ENCODE measurements at places on chromosomes 2 and 18.

DNA sequence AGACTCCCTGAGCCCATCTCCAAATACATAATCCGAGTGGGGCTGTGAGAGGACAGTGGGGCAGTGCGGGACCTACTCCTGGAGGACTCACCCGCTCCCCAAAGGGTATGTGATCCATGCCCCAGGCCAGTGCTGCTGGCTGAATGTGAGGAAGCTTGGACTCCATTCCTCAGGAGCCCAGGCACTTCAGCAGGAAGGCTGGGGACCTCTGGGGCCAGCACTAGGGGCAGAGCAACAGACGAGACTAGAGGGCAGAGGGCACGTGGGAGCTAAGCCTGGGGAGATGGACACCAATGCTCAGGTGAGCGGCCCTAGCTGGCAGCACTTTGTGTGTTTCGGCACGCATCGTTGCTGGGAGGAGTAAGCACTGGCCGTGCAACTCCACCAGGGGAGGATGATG lies 84.9 kb downstream of the MALT1 start:
- peak; percentile 50 for DNase-seq

DNA sequence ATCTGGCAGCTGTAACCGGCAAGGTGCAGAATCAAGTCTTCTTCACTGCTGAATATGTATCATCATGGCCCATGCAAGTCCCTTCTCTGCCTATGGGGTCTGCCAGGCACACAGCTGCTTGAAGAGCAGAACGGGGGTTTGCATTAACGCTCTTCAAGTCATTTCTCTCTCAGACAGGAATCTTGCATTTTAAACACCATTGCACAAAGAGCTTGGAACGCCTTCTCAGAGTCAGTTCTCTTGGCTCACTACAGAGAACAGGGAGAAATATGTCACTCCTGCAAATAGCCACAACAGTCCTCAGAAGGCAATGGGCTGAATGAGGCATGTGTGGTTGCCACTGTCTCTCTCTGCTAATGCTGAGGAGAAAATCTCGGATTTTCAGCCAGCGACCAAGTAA lies 2173.5 kb upstream of the PIK3C3 start:
- no peak for DNase-seq

DNA sequence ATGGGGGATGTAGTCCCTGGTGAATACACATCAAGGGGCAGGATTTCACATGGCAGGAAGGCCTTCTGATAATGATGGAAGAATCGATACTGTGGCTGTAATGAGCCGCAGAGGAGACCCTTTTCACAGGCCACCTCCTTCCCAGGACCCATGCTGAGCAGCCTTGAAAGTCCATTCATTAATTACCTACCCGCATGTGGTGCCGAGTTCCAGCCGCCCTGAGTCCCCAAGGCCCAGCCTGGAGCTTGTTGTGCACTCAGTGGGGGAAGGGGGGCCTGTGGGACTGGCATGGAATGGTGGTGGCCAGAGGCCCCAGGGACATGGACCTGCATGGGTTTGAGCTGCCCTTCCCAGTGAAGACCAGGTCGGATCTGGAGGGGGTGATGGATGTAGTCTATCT lies 25.5 kb downstream of the ASB18 start:
- no peak for DNase-seq

GRCh38 chr2:105248316-105249070 lies 7.0 kb downstream of the GPR45 start:
- DNase-seq, result no peak

- no peak for DNase-seq
These were observed 74.1 kb downstream of the LAMA3 start for GRCh38 chr18:23763343-23763742.

DNA sequence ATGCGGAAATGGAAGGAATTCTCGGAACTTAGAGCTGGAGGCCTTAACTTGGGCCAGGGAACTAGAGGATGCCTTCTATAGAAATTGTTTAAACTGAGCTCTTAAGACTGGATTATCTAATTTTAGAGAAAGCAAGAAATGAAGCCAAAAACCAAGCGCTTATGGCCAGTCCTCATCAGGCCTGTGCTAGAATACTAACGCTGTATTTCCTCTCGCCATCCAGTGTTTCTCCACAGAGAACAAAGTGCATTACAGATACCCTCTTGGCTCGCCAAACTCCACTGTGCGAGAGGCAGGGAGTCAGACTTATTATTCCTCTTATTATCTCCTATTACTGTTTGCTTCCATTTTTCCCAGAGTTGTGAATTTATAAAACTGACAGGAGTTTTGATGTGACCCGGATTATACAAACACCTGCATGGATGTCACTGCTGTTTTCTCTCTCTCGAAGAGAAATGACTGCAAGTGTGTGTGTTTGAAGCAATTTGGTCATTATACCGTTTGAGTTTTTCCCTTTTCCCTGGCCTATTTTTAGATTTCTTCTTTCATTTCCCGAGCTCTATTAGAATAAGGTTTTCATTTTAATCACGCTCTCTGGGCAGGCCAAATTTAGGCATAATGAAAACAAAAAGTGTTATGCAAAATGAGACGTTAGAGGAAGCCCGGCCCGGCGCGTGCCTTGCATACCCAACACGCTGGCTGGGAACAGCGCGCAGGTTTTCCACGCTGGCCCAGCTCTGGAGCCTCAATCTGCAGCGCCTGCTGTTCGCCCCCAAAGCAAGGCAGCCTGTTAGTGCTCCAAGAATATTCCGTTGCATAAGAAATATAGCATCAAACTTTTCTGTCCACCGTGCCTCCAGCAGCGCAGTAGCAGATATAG lies 103.3 kb downstream of the ALK start:
- DNase-seq, result no peak

DNA sequence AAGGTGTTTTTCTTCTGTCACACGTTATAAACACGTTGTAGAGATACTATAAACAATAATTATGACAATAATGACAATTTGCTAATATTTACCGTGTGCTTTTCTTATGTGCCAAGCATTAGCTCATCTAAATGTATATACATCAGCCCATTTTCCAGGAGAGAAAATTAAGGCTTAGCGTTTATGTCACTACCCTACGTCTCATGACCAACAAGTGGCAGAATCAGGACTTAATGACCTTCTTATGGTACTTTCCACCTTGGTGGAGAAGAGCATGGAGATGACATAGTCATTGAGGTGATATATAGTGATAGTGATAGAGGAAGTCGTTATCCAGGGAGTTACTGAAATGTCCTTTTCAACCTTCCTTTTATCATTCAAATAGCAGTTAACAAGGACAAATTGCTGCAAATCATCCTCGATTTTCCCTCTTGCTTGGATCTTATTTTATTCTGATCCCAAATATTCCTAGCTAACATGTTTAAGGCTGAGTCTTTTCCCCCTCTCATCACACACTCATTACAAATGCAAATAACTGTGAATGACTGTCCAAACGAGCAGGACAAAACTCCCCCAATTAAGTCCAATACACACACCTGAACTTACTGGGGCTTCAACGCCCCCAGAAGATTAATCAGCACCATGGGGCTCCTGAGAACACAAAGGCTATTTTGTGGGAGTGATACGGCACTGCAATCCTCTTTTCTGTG lies 27.3 kb downstream of the SPRED2 start:
- no peak for DNase-seq

DNA sequence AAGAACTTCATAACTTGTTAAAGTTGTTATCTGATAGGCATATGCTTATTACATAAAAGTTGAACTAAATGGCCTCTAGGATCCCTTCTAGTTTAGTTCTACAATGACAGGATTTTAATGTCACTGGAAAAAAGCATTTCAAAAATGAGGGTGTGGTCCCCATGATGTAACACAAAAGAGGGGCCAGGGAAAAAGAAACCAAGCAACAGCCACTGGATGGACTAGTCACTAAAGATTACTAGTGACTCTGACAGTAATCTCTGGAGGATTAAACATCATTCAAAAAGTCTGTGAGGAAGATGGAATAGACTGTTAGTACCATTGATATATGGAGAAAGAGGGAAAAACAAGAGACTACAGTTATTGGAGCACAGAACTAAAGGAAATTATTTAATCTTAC lies 22.6 kb downstream of the SEPTIN10 start:
- no peak for DNase-seq

DNA sequence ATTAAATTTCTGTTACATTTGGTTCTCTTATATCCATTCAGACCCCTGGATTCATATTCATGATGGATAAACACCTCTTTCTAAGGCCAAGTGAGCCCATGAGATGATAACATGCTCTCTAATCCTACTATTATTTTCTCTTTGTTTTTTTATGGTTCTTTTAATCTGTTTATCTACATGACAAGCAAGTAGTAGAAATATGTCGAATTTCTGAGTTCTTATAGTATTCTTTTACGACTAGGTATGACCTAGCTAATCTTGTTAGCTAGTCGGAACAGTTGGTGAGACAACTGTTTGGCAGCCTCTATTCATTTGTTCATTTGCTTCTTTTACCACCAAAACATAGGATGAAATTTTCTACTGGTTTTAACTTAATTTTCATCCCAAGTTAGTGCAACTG lies 98.1 kb upstream of the SCG2 start:
- DNase-seq, result no peak

DNA sequence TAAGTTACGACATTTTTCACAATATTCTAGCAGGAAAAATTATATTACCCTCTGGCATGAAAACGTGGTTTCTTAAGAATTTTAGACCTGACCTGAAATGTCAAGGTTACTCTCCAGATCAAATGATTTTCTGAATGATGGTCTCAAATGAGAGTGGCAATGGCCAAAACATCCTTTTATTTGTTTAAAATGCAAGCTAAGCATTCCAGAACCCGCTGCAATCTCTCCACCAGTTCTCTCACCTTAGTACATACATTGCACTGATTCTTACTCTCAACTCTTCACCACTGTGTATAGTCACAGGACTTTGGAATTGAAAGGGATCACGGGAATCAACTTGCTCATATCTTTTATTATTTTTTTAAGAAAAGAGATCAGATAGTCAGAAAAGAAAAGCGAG lies 391.6 kb upstream of the LRATD1 start:
- DNase-seq, result no peak

DNA sequence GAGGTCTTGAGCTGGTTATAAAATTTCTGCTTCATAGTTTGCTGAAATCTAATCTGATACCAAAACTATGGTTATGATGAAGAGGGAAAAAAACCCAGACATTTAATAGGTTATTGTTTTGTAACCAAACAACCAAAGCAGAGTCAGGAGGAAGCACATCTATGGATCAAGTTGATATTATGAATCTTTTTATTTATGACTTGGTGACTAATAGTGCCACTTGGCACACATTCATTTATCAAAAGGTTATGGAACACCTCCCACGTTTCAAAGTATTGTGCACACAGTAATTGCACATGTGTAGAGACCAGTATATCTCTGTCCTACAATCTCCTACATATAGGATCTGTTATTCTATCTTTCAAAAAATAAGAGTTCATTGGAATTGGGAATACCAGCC lies 93.0 kb downstream of the DPP4 start:
- DNase-seq, result no peak

DNA sequence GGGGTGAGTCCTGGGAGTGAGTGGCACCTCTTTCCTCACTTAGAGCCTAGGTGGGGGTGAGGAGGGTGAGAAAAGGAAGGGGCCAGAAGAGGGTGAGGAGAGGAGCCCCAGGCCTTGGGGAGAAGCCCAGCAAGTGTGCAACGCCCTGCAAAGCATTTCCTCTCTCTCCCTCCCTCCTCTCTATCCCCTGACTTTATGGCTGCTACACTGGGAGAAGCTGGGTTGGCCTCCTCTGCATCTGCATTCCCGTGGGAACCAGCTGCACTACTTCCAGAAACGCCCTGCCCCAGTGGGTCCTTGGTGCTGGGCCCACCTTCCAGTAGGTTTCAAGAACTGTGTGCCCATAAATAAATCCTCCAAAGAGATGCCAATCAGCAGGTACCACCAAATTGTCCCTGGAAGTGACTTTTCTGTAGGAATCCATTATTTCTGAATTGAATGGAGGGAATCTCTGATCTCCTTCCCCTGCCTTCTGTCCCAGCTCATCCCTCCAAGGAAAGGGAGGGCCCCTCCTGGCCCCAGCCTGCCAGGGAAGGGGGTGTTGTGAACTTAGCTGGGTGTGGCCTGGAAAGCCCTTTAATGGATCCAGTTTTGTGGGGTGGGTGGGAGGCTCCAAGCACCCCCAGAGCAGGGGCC lies 95.7 kb upstream of the BOD1L2 start:
- no peak for DNase-seq

- DNase-seq, result no peak
These were observed 5.7 kb downstream of the AGPS start for GRCh38 chr2:177398290-177398683.

GRCh38 chr2:161265874-161266273 lies 42.4 kb upstream of the PSMD14 start:
- DNase-seq, result no peak

DNA sequence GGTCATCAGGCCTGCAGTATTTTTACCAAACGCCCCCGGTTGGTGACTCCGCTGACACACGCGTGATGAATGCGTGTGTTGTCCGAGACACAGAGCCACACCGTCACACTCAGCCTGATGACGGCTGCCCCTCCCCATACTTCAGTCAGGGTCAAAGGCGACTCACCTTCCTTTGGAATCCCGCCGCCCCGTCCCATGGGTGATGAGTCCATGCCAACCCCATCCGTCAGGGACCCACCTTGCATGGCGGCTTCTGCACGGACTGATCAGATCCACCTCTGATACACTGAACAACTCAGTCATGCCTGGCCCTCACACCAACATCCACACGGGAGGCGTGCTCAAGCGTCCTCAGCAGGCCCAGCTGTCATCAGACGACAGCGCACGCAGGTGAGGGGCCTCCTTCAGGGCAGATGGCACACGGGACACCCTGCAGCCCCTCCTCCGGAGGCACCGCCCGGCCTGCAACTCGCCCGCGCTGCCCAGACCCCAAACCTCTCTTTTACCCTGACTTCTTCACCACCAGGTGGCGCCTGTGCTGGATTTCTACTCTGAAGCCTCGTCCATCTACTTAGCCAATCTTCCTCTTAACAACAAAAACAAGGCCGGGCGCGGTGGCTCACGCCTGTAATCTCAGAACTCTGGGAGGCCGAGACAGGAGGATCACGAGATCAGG lies 89.2 kb downstream of the ZNF516 start:
- peak; percentile 72 for DNase-seq

DNA sequence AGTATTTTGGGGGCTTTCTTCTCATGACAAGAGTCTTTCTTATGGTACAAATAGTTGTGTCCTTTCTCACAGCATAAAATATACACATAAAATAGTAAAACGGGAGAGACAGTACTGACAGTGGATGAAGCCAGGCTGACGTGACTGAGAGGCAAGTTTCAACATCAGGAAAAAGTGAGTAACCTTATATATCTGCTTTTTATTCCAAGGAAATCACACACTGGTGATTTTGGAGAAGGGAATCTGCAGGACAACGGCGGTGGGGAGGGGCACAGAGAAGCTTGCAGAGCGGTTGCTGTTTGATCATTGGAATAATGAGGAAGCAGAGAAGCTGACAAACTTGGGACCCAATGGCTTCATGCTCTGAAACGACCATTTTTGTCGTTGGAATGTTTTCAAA lies 130.6 kb upstream of the ZNF236 start:
- no peak for DNase-seq

- no peak for DNase-seq
These were observed 645 bp downstream of the MIB1 start for GRCh38 chr18:21741312-21741561.

Data from coronary artery (tissue), 2 donors.